ENCODE measurements at places on chromosomes 1 and 21.

DNA sequence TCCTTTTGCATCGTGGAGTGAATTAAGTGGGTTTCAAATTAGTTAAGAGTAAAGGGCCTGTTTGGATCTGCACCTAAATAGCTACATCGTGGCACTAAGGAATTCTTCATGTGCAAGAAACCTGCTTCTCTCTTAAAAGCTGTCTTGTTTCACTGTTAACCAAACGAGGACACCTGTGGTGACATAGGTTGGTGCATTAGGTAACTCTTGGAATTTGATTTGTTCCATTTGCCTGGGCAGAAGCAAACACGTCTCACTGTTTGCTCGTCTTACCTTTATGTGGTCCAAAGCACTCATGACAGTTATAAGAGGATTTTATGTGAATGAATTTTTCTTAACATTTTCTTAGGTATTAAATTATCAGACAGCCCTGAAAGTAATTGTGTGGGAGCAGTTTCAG lies 60.9 kb downstream of the PRDM2 start:
- DNase-seq, result no peak

GRCh38 chr21:41112740-41113692 lies 54.9 kb upstream of the BACE2 start:
- DNase-seq, result peak; percentile 99

GRCh38 chr1:173916667-173917066 lies 460 bp downstream of the SERPINC1 start:
- no peak for DNase-seq

- DNase-seq, result no peak
Observed at GRCh38 chr1:12005488-12006166, 13.7 kb upstream of the MIIP start.

DNA sequence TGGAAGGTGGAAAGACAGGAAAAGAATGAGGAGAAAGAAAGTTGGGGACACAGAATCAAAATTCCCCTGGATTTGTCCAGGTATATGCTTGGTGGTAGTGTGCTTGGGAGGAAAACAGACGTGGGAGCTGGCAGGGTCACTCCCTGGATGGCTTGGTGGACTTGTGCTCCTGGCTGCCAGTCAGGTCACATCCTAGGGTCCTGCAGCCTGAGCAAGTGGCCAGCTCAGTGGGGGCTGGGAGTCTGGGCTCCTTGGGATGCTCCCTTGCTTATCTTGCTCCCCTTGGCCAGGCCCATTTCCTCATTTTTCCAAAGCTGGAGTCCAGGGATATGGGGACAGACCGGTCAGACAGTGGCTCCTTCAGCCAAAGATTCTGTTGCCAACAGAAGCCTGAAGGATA lies 144.0 kb downstream of the CNIH3 start:
- DNase-seq, result no peak

DNA sequence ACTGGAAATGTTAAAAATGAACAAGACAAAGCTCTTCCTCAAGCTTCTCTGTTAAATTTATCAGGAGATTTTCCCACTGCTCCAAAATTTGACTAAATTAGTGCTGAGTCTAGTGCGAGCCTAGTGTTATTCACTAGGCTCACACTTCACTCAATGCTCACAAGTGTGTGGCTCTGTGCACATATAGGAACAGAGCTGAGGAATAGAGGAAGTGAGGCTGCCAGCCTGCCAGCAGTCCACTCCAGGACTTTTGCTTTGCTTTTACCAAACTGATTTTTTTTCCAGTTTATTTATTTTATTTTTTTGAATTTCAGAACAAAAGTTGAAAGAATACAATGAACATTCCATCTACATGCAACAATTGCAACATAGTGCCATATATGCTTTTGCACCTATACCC lies 87.2 kb downstream of the VAV3 start:
- no peak for DNase-seq

DNA sequence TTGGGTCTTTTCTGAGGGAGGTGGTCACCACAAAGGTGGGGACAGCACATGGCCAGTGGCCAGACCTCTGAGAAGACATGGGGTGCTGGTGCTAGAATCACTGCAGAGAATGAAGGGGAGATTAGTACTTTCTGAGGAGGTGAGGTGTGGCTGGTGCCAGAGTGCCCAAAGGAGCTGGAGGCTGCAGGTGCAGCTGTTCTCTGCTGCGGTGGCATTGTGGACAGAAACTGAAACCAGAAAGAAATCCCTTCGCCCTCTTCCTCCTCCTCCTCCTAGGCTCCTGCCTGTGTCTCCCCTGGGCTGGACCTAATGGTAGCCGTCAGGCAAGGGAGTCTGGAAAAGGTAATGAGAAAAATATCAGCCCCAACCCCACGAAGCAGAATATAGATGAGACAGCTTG lies 261.7 kb downstream of the TM2D1 start:
- DNase-seq, result no peak

DNA sequence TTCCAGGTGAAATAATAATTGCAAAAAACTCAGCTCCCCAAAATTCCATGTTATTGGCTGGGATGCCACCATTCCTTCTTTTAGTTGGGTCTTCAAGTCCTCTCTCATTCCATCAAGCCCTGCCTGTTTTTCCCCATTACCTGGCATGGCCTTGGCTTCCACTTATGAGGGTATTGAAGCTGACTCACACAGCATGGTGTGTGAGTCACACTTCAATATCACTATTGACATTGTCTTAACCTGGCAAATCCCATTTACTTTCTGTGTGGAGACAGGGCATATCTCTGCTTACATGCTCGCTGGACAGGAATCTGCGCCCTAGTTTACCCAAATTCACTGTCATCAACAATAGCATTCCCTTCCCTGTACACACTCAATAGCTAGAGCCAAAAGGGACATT lies 1806.8 kb downstream of the BRINP3 start:
- peak; percentile 4 for DNase-seq

DNA sequence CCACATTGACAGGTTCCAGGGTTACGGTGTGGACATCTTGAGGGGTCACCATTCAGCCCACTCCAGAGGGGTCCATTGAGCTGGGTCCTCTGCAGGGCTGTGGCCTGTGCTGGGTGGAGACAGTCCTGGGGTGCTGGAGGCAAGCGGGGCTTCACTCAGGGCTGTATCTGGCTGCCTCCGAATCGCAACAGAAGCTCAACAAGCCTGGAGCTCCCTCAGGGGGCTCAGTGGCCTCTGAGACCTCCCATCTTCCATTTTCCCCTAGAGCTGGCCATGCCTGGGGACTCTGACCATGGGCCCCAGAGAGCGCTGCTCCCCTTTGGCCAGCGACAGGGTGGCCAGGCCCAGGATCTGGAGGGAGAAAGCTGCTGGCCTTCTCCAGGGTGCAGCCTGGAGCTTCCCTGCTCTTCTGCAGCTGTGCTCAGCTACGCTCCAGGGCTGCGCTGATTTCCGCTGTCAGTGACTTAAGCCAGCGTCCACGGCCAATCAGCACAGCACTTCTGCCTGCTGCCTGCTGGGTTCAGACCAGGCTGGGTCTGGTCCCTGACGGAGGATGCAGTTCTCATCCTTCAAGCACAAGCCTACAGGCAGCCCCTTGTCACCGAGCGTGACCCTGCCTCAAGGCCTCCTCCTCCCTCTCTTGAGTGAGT lies 45.0 kb upstream of the ADARB1 start:
- DNase-seq, result peak; percentile 36

DNA sequence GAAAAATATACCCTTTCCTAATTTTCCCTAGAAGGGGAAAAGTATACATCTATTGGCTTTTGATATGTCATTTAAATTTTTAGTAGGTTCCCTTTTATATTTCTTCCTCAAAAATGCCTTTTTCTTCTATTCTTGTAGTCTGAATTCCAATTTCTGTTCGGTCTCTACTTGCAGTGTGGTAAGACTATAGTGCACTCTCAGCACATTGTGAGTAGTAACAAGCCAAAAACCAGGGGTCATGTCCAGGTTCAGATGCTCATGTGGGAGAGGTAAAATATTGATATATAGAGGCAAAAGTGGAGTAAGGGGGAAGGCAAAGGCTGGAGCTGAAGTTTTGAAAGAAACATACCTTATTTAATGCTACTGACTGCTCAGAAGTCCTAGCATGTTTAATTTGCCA lies 4.0 kb upstream of the FCGR2A start:
- DNase-seq, result no peak

- DNase-seq, result peak; percentile 32
Observed at GRCh38 chr21:35345954-35346353, 296.9 kb upstream of the RUNX1 start.

- no peak for DNase-seq
Observed at GRCh38 chr1:185486346-185486745, 169.3 kb upstream of the IVNS1ABP start.

- DNase-seq, result no peak
Observed at GRCh38 chr1:73097917-73098316, 815.6 kb upstream of the NEGR1 start.

DNA sequence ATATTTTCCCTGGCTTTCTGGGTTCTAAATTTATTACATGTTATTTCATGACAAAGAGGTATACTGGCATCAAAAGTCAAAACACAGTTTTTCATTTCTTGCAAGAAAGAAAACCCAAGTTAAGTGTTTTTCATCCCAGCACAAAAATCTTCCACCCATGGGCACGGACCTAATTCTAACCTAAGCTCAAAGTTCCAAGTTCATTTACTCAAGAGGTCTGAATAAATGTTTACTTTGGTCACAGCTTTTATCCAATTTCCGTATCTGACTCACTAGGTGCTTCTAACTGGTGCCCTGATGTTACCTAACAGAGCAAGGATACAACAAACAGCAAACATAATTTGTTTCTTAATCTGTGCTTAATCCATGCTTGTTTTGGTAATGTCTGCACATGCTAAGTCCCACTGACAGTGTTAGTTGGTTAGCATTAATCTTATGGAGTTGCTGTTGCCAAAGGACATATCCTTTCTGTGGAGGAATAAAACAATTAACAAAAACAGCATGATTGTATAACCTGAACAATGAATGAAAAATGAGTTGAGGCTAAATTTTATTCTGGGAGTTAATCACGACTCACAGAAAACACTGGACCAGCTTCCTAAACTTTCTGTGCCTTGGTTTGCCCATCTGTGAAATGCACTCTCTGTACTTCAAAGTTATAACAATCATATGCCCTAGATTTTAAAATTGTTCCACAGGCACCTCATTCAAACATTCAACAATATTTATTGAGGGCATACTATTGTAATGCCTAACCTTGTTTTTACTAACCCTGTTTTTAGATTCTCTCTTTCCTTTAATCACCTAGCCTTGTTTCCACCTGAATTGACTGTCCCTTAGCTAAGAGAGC lies 4.2 kb upstream of the CHD1L start:
- DNase-seq, result no peak

DNA sequence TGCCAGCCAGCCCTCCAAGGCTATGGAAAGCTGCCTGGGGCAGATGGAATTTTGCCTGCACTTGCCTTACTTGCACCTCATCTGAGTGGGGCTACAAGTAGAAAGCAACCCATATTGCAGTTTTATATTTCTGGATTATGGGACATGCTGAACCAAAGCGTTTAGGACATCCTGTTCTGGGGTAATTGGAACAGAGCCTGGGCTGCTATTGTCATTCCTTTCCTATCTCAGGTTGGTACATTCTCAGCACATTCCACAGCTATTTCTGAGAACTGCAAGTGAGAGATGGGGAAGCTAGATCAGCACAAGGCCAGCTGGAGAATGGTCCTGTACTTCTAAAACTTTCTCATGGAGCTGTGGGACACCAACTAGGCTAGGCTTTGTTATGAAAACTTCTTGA lies 713.8 kb downstream of the KCNT2 start:
- DNase-seq, result peak; percentile 2

DNA sequence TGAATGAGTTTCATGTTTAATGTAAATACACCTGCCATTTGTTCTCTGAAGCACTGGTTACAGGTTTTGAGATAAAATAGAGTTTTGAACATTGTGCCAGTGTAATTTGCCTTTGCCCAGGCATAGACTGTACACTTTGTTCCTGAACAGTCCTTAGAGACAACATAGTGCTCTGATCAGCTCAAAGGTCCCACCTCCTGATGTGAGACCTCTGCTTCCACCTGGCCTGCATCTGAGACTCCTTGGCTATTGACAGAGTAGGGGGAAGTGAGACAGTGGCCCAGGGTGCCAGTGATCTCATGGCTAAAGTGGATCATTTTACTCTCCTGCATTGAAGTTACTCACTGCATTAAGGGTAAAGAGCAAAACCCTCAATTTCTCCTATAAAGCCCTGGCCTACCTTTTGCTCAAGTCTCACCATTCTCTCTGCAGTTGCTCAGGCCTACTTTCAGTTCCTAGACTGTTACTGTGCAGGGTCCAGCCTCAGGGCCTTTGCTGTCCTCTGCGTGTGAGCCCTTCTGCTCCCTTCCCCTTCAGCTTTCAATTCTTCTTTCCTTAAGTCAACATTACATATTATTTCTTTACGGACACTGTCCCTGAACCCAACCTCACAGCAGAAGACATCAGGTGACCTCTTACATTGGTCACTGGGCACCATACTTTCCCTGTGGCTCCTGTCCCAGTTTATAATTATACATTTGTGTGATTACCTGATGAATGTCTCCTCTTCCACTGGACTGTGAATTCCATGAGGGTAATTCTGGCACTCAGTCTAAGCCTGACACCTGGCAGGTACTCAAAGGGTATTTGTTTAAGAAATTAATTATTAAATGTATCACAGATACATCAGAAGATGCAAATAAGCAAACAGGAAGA lies 142.9 kb downstream of the ROR1 start:
- DNase-seq, result no peak

GRCh38 chr1:188642704-188643103 lies 1814.0 kb downstream of the PLA2G4A start:
- DNase-seq, result no peak

DNA sequence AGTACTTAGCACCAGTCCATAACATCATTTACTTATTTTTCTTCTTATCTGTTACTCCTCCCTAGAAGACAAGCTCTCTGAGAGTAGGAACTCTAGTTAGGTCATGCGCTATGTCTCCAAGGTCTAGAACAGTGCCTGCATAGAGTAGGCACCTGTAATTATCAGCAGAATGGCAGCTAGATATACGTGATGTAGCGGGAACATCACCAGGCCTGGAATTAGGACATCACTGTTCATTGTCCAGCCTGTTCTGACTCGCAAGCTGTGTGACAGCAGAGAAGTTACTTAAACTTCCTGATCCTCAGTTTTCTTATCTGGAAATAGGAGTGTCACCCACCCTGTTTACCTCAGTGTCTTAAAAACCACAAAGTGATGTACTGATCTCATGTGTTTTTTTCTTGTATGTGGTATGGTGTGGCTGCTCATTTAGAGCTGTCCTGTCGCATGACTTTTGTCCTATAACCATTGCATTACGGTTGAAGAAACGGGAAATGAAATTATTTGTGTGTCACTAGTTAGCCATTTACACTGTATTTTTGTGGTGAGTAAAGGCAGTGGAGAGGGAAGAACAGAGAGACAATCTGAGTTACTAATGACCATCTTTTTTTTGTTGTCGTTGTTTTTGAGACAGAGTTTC lies 37.1 kb upstream of the EXO1 start:
- no peak for DNase-seq

DNA sequence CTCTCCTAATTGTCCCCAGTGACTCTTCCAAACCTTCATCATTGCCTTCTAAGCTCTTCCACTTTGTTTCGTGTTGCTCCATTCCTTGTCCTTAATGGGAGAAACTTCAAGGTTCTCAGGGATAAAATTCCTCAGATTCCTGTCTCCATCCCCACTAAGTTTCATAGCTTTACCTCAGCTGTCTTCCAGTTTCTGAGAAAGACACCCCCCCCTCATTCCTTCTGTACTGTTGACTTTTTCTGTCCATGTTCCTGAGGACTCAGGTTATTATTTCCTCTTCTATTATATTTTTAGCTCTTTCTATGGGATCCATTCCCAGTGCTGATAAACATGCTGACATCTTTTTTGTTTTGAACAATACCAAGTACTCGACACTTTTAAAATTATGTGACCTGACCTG lies 215.3 kb upstream of the PTGFR start:
- DNase-seq, result peak; percentile 88

Measured in fibroblast of skin of right quadriceps (primary cell).